ENCODE measurements at places on chromosomes 12 and 14.

DNA sequence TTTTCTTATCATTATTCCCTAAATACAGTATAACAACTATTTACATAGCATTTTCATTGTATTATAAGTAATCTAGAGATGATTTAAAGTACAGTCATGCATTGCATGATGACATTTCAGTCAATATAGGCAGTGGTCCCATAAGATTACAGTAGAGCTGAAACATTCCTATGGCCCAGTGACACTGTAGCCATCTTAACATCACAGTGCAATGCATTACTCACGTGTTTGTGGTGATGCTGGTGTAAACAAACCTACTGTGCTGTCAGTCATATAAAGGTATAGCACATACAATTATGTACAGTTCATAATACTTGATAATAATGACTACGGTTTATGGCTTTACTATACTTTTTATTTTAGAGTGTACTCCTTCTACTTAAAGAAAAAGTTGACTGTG, 13.3 kb downstream of the LLPH start:
- DNase-seq: no peak

- DNase-seq: peak; percentile 94
These were observed 61.1 kb downstream of the PITPNM2 start for GRCh38 chr12:123089631-123090353.

DNA sequence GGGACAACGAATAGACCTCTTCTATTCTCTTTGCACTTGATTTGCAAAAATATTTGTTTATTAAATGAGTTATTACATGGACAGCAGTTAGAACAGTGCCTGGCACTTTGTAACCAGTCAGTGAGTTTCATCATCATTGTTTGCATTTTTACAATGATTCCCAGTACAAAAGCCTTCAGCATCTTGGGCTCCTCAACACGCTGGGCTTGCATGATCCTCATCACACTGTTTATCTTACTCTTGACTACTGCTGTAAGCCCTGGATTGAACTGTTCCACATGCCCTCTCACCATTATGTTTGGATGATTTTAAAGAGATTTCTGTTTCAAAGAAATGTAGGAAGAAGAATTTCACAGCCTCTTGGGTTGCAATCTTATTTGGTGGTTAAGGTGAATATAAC, 204.3 kb downstream of the PELI2 start:
- no peak for DNase-seq

DNA sequence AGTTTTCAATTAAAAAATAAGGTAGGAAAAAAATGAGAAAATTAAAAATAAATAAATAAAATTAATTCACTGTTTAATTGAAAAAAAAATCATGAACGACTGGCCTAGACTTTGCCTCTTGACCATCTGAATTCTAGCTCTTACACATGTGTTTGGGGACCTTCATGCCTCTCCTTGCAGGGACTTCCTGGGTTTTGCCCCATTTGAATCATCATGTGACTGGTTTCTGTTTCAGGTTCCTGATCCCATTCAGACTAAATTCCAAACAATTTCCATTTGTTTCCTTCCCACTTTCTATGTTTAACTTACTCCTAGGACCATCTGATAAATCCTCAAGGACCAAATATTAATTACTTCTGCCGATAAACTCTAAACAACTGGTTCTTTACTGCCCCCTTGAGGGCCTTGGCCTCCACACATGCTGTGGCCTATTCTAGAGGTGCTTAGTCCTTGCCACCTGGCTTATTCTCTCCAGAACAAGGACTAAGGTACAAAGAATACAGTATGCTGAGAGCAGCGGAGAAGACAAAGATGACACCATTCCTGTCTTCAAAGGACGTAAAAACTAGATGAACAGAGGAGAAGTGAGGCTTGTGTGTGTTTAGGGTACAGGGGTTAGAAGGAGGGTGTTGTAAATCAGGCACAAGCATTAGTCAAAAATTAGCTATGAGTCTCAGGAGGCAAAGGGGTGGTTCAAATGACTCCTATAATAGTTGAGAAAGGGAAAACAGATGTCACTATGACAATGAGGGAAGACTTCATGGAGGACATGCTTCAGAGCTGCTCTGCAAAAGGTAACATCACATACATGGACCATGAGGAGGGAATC, 125.8 kb upstream of the AVPR1A start:
- no peak for DNase-seq

DNA sequence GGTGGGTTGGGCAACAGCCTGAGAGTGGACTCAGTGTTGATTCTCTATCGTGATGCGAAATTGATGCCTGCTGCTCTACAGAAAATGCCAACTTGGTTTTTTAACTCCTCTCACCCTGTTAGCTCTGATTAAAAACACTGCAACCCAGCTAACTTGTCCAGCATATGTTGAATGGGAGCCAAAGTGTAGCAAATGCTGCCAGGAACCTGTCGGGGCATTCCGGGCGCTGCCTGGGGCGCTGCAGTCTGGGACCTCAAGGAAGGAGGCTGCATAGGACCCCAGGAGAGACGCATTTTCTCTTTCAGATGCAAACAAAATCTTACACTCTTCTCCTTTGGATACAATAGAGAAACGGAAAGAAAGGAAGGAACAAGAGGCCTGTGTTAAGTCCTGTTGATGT, 3.9 kb downstream of the B3GNT4 start:
- DNase-seq: no peak

GRCh38 chr12:84767079-84767478, 145.5 kb downstream of the SLC6A15 start:
- no peak for DNase-seq

DNA sequence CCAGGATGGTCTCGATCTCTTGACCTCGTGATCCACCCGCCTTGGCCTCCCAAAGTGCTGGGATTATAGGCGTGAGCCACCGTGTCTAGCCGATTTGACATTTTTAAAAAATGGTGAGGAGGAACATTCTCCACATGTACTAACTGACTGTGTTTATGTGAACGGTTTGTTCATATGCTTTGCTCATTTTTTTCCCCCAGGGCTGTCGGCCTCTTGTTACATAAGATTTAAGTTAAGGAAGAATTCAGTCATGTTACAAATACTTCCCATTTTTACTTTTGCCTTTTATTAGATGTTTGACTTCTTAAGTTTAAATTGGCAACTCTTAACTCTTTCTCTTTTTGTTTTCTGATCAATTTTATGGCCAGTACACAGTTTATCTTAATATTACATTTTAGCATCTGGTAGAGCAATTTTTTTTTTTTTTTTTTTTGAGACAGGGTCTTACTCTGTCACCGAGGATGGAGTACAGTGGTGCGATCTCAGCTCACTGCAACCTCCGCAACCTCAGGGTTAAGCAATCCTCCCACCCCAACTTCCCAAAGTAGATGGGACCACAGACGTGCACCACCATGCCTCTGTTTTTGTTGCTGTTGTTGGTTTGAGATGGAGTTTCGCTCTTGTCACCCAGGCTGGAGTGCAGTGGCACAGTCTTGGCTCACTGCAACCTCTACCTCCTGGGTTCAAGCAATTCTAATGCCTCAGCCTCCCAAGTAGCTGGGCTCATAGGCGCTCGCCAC, 9.6 kb downstream of the GNS start:
- DNase-seq: no peak

DNA sequence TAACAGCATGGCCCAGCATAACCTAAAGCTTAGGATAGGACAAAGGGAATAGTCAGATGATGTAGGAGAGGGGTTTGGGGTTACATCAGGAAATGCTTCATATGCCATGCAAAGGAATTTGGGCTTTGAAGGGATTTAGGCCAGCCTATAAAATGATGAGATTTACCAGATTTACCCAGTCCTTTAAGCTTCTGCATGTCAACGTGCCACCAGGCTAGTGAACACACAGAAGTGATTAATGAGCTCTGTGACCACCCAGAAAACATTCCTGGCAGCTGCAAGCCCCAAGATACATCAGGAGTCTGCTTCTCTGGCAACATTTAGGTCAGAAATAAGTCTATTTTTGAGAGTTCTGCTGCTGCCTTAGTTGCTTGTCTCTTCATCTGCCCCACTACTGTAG, 118.3 kb downstream of the LRIG3 start:
- no peak for DNase-seq

GRCh38 chr12:1500095-1500801, 94.1 kb downstream of the FBXL14 start:
- no peak for DNase-seq

DNA sequence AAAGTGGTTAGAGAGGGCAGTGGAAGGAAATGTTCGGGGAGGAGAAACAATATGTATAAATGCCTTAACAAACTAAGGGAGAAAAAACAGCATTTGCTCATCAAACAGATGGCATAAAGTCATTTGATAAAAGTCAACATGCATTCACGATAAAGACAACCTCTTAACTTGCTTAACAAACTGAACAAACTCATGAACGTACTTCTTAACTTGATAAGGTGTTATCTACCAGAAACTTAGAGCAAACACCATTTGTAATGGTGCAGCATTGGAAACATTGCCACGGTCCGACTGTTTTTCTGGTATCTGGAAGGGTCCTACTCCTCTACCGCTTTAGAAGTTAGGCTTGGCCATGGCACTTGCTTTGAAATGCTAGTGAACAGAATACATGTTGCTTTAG, 4.2 kb upstream of the RPS6KL1 start:
- no peak for DNase-seq

- no peak for DNase-seq
These were observed 16.4 kb downstream of the HCFC2 start for GRCh38 chr12:104080764-104081163.

GRCh38 chr12:47983541-47984115, 20.2 kb downstream of the TMEM106C start:
- no peak for DNase-seq

DNA sequence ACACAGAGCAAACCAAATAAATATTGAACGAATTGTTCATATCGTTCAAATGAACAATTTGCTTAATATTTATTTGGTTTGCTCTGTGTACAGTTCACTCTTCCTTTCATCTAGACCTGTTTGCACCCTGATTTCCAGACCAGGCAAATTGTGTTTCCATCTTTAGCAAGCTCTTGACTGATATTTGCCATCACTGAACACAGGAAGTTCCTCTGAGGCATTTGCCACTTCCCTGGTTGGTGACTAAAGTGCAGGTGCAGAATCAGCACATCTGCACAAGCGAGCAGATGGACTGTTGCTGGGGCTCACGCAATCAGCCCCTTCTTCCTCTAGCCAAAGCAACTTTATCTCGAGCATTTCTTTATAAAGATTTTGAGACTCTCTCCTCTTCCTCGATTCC, 112.9 kb downstream of the DAAM1 start:
- no peak for DNase-seq

DNA sequence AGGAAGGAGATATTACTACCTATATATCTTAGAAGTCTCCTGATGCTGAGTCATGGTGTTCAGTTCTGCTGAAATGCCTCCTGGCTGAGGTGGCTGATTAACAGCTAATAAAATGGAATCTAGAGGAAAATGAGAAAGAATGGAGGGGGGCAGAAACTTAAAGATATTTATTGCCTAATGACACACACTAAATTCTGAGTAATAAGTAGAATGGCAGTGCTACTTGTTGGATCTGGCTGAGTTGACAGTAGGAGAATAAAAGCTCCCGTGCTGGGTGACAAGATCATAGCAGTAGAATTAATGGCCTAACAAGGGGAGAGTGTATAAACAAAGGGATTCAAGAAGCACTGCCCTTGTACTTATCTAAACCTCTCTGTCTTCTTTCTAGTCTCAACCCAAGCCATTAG, 137.5 kb downstream of the CNTN1 start:
- no peak for DNase-seq

- peak; percentile 13 for DNase-seq
These were observed 132.2 kb downstream of the ANO4 start for GRCh38 chr12:100926669-100927248.

DNA sequence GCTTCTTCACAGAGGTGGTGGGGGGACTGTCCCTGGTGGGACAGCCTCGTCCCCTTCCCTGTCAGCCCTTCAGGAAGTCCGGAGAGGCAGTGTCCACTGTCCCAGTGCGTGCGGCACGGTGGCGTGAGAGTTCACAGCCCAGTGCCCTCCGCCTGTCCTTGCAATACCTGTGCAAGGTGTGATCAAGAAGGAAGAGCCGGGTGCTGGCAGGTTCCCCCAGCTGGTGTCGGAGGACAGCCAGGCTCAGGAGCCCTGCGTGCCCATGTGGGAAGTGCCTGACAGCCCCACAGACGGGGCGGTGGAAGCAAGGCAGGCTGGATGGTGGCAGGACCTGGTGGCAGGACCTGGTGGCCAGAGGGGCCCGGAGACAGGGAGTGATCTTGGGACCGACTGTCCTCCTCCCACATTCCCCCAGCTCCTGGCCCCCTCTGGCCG, 16.4 kb downstream of the NOC4L start:
- no peak for DNase-seq

GRCh38 chr12:131916306-131917138, 12.6 kb upstream of the PUS1 start:
- no peak for DNase-seq

DNA sequence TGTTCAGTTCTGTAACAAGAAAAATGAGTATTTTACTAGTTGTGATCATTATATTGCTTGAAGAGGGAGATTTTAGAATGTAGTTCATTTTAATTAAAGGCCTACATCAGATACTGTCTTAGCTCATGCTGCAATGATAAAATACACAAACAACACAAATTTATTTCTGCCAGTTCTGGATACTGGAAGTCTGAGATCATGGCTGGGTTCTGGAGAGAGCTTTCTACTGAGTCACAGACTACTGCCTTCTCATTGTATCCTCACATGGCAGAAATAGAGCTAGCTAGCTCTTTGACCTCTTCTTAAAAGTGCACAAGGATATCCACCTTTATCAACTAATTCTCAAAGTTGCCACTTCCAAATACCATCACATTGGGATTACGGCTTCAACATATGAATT, 53.8 kb downstream of the MIS18BP1 start:
- DNase-seq: no peak

DNA sequence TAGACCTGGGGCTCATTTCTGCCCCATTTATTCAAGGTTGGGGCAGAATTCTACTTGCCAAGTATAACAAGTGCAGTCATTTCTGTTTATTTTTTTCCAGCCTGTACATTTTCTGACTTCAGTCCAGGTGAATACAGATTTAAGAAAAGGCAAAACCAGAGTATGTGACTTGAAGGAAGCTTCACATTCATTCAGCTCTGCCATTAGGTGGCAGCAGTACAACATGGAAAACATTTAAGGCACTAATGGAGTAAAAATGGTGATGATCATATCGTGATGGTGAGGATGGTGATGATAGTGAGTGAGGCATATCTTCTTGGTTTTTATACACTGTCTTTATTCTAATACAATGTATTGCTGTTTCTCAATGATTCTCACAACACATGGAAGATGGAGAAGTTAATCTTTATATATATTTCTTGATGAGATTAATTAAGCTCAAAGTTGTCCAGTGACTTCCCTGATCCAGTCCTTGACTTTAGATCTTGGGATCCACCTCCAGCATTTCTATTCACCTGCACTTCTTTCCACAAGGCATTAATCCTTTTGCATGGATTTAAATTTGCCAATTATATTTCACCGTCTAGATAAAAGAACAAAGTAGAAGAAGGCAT, 176.7 kb upstream of the SEL1L start:
- DNase-seq: no peak
